ENCODE measurements at places on chromosomes 1 and 21. TPM values are rescaled to one million over a fixed set of nuclear protein-coding genes. Genes with fewer than 3 reads are reported as not detected.

The OR6N1 gene
- total RNA-seq = not detected

The TNFRSF18 gene
- total RNA-seq = not detected

The CLEC20A gene
- total RNA-seq = not detected

The HSF2BP gene
- total RNA-seq = 1.3 TPM

The CD48 gene
- total RNA-seq = not detected

The NHLH2 gene
- 0.26 TPM for total RNA-seq

The KCNE1 gene
- 2.8 TPM for total RNA-seq

The LMX1A gene
- total RNA-seq = not detected

The KLHDC7A gene
- 0.03 TPM for total RNA-seq

The KRTAP7-1 gene
- total RNA-seq = not detected

The FNDC10 gene
- total RNA-seq = 3.6 TPM

The CYP4A22 gene
- not detected for total RNA-seq

The KIF26B gene
- 0.13 TPM for total RNA-seq

The IFI44L gene
- 0.34 TPM for total RNA-seq

The COL6A2 gene
- 74.4 TPM for total RNA-seq

The RGS8 gene
- total RNA-seq = 0.04 TPM

The KRTAP21-2 gene
- total RNA-seq = not detected

The SLC6A17 gene
- total RNA-seq = 0.26 TPM

The PER3 gene
- 1.3 TPM for total RNA-seq

The PADI1 gene
- not detected for total RNA-seq

The SERPINC1 gene
- total RNA-seq = not detected

The TAL1 gene
- 0.05 TPM for total RNA-seq
